ENCODE measurements at places on chromosomes 1 and 21.

DNA sequence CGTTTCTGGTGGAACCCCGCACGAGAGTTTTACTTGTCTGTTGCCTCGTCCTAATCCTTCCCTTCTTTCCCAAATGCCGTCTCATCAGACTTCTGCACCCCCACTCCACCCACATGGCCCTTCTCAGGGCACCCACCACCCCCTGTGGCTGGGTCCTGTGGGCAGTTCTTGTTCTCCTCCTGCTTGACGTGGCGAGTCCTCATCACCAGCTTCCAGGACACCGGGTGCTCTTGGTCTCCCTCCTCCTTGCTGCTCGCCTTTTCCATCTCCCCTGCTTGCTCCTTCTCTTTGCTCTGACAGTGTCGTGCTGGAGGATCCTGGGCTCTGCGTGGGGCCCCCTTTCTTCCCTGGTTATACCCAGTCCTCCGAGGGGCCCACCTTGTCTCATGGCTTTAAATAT, 51.8 kb downstream of the B3GALT5 start:
- DNase-seq = no peak

DNA sequence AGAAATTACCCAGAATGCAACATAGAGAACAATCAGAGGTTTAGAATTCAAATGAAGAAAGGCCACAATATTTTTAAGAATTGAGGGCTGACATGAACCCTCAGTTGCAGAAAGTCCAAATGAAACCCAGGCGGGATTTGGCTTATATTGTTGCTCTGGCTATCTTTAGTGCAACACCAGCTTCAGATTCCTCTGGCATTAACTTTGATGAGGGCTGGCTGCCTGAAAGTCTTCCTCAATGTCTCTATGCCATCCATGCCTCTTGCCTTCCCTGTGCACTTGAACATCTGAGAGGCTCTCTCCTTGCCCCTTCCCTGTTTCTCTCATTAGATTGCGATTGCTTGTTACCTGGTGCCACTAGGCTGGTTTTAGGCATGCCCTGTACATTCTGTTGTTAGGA, 31.2 kb upstream of the DPT start:
- DNase-seq = no peak

GRCh38 chr1:219566951-219567947, 45.7 kb downstream of the ZC3H11B start:
- no peak for DNase-seq

DNA sequence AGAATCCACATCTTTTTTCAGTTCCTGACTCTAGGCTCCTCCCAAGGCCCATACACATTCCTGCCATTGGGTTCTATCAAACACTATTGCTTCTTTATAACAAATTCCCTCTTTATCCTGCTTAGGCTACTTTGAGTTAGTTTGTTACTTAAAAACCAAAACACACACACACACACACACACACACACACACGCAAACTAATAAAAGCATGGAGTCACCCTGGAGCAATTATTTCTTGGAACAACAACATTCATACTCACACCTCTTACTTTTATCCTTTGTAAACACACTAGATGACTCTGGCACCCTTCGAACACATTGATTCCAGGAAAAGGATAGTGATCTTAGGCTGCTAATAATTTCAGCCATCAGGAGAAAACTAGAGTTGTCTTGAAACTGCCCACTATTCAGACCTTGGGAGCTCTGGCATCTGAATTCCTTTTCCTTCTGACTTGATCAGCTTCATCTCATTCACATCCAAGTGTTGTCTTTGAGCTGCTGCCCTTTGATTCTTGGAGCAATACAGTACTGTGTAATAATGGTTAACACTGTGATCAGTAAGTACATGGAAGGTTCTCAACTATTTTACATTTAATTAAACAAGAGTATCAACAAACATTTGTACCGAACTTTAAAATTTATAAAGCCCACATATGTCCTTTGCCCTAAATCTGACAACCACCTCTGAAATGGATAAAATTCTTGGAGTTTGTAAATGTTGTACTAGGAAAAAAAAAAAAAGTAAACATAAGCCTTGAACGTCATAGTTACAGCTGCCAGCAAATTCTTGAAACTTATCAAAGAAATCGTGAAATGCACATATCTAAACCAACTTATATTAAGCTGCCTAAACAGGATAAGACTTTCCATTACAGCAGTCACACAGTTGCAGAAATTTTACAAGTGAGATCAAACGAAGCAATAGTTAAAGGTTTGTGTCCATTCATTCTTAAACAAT, 2.8 kb upstream of the SEC22B start:
- no peak for DNase-seq

GRCh38 chr1:223126741-223127140, 16.3 kb downstream of the TLR5 start:
- no peak for DNase-seq

GRCh38 chr21:25568246-25568645, 39.0 kb downstream of the MRPL39 start:
- no peak for DNase-seq

DNA sequence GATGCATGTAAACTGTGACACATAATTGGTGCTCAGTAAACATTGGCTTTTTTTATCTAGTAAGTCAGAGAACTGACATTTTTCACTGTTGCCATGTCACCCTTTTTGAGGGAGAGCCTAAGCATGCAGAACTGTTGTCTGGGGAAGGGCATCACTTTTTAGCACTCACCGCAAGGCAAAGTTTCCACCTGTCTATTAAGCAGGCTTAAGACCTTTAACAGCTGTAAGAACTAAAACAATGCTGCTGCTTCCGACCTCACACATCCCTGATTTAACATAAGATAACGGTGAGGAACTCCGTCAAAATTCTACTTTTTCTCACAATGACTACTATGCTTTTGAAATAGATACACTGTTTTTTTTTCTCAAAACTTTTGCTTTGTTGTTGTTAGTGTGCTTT, 554.8 kb downstream of the NUF2 start:
- no peak for DNase-seq

DNA sequence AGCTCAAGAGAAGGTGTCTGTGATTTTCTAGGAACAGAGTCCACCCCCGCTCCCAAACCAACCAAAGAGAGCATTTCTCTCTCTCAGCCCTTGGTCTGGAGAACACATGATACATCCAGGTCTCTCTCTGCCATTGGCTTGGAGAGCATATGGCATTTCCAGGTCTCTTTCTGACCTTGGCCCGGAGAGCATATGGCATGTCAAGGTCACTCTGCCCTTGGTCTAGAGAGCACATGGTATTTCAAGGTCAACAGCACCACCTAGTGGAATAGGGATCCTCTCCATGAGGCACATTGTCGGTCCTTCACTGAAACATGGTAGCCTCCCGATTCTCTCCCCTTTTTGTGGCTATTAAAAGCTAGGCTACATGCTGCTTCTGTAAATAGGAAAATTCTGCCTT, 437.7 kb upstream of the OLFM3 start:
- DNase-seq = no peak

DNA sequence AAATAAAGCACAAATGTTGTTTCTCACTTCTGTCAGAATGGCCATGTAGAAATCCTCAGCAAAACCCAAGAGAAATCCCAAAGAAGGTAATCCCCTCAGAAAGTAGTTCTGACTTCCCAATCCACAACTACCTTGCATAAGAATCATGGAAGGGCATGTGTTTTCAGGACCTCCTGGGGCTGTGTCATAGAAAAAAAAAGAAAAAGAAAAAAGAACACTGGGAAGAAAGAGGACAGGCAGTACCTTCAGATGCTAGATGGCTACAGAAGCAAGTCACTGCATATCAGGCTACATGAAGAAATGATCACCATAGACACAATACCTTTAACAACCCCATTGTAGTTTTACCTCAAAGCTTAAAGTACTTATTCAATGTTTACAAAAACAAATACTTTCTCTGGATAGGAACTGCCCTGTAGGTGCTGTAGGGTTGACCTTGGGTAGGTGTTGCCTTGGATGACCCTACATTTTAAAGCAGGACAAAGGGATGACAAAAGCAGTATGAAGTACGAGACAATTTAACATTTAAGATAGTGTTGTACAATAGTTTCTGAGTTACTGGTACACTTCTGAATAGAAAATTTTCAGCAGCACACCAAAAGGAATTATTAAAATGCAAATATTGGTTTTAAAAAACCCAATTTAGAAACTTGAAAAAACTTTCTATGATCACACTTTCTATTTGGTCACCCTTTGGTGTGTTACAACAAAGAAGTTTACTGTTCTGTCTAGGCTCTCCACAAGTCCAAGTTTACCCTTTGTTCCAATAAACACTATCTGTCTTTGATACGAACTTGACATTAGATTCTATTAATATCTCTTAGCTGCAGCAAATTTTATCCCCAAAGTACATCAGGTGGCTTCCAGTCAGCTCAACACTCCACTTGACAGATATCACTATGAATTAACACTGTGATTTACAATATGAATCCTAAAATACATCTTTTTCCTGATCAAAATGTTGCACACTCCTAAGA, 5.0 kb downstream of the TRIT1 start:
- DNase-seq = no peak

DNA sequence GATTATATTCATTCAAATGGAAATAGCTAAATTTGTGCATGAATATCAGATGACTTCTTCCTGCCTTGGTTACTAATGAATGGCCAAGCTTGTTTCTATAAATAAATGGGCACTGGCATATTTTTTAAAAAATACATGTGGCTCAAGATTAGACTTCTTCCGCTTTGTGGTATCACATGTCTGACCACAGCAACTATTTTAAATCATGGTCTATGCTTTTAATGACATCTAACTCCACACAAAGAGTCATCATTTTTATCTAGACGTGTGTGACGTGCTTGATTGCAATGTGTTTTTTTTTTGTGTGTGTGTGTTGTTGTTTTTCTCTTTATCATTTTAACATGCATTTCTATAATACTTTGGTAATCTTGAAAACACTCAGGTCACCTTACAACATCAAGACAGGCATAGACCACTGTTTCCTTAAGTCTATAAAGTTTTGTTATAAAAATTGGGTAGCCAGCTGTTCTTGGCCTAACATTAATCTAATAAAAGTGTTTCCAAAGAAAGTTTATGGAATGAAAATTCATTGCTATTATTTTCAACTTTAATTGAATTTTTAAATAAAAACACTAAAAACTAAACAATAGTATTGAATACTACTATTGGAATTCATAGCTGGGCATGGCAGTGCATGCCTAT, 29.5 kb downstream of the RGS1 start:
- no peak for DNase-seq

DNA sequence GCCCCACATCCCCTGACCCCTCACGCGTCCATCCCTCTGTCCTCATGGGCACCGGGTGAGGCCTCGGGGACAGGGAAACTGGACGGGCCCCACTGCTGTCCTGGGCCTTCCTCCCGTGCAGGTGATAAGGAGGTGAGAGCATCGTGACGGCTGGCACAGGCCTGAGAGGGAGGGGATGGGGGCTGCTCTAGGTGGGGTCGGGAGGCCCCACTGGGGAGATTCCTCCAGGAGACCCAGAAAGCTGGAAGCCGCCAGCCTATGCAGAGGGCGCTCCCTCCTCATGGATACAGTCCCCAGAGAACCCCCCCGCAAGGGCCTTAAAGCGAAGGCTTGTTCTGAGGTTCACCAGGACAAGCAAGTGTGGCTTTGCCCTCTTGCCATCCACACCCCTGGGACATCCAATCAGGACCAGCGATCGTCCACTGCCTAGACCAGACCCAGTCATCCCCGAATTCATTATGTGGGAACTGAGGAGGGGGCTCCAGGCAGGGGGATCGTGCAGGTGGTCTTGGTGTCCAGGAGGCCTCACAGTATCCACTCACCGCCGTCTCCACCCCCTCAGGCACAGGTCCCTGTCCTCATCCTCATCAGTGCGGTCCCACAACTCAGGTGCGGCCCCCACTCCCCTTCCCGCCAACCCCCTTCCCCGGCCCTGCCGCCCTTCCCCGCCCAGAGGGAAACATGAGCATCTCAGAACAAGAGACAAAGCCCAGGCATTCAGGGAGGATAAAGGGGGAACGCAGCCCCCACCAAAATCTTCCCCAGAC, 45.3 kb upstream of the COL18A1 start:
- DNase-seq = no peak

GRCh38 chr1:29688471-29689365, 452.4 kb downstream of the PTPRU start:
- DNase-seq = no peak

- no peak for DNase-seq
Observed at GRCh38 chr1:227947386-227947675, 401 bp downstream of the WNT9A start.

- DNase-seq = no peak
Observed at GRCh38 chr1:240073097-240073496, 18.6 kb upstream of the FMN2 start.

DNA sequence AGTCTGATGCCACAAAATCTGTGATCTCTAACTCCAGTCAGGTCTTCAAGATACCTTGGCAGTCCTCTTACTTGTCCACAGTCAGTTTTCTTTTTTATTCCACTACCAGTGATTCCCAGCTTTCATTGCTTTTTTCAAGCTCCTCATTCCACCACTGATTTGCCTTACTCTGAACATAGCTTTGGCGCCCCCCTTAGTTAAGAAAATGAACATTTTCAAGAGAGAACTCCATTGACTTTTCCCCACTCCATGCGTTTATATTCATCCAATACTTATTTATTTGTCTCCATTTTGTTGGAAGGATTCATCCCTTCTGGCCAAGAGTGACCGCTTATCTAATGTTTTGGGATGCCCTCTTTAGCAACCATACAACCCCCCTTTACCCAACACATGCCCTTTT, 33.9 kb upstream of the IPO9 start:
- no peak for DNase-seq

DNA sequence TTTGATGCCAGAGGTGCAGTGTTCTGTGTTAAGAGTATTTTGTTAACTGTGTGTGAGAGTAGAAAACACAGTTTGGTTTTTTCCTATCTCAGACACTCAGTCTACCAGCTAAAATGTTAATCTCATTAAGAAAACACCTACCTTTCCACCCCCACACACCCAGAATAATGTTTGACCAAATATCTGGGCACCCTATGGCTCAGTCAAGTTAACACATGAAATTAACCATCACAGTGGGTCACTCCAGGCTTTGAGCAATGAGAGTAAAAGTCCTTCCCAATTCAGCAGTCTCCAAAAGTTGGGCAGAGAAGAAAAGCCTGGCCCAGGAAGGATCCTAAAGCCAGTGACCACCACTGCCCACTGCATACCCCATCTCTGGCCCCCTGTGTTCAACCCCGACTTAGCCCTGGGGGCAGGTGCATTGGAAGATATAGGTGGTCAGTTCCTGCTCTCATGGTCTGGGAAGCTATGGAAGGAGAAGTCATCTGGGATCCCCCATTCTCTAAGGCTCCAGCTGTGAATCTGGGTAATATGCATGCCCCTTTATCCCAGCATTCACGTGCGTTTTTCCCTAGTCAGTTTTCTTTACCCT, 50.2 kb upstream of the CSF3R start:
- no peak for DNase-seq

- DNase-seq = no peak
Observed at GRCh38 chr1:183126000-183126366, 60.1 kb upstream of the LAMC2 start.

Measured in cortex of kidney (tissue), 1 donor.